ENCODE measurements at places on chromosomes 5 and 9.
A peak's percentile ranks its signal among the peaks of the same experiment; 100 is the strongest.

DNA sequence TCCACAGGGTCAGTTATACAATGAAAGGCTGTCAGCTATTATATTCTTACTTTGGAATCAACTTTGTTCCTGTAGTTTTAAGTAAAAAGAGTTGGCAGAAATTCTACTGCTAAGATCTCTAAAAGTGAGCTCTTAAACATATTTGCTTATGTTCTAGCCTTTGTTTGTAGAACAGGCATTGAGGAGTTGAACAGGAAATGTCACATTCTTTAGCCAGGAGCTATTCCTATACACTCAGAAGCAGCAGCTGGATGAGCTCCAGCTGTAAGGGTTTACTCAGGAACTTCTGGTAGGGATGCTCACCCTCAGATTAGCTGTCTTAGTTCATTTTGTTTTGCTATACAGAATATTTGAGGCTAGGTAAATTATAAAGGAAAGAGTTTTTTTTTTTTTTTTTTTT lies 22.4 kb upstream of the SPINK14 start:
- no peak for DNase-seq

- peak; percentile 79 for DNase-seq
Observed at GRCh38 chr5:139647506-139648204, 494 bp upstream of the CXXC5 start.

- peak; percentile 40 for DNase-seq
Observed at GRCh38 chr9:19379697-19380046, 364 bp downstream of the RPS6 start.

DNA sequence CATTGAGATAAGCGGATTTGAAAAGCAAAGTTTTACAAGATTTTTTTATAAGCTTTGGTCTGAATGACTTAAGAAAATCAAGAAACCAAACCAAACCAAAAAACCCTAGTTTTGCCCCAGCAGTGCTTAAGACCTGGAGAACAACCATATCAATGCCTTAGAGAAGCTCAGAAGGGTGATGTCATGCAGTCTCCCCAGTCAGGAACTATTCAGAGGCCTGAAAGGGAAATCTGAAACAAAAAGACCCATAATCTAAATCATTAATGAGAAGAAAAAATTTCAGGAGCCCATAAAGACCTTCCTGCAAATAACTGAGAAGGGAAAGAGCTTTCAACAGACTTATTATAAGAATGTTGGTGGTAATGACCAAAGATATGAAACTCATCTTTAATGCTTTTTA lies 280.1 kb downstream of the MARCHF11 start:
- no peak for DNase-seq

- no peak for DNase-seq
Observed at GRCh38 chr5:72599065-72599433, 91.8 kb upstream of the ZNF366 start.

GRCh38 chr5:79843450-79844388 lies 147.3 kb downstream of the MTX3 start:
- DNase-seq, result no peak

Data from OCI-M1 (cell line).